ENCODE measurements at places on chromosomes 16 and 17.

GRCh38 chr16:19853742-19854542, 30.7 kb downstream of the GPRC5B start:
- no peak for DNase-seq

DNA sequence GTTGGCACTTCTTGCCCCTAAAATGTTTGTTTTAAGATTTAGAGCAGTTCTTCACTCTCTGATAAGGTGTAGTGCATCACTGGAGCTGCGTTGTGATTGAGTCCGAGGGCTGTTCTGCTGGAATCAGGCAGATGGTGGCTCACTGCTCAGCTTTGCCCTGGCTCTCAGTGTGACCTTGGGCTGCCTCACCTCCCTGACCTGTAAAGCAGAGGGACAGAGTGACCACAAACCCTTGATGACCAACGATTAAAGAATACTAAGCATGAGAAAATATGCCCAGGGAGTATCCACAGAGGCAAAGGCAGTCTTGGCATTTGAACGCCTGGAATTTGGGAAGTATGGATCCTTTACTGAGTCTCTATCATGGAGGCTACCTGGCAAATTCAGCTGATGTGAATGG, 18.1 kb downstream of the CMIP start:
- DNase-seq, result no peak

DNA sequence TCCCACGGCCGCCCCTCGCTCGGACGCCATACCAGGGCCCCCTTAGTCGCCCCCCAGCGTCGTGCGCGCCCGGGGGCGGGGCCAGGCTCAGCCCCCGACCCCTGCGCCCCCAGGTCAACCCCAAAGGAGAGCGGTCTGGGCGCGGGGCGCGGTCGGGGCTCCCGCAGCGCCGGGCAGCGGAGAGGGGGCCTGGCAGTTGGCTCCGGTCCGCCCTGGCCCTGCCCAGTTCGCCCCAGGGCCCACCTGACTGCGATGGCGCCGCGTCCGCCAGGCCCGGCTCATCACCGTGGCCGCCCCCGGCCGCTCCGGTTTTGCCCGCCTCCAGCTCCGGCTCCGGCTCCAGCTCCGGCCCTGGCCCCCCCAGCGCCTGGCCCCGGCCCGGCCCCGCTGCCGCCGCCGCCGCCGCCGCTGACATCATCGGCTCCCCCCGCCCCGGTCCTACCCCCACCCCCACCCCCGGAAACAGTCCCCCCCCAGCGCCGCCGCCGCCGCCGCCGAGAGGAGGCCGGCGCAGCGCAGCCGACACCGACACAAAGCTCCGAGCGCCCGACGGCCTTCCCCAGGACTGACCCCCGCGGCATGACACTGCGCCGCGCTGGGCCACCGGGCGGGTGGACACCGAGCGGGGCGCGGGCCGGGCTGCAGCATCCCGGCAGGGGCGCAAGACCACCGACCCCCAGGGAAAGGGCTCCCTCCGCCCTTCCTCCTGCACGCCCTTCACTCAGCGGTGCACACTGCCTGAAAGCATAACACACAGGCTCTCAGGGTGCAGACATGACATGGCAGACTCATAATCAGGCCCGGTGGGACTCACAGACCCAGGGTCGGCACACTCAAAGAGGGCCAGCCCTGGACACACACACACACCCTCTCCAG, at the start of gene ZBTB4:
TSS of gene ZBTB4 (minus strand) at position 419 of the 876 bp plus-strand sequence. CDS start 12,830 bp downstream, outside the sequence.
- peak; percentile 61 for DNase-seq

GRCh38 chr16:10676284-10676683, 18.4 kb downstream of the TEKT5 start:
- no peak for DNase-seq

DNA sequence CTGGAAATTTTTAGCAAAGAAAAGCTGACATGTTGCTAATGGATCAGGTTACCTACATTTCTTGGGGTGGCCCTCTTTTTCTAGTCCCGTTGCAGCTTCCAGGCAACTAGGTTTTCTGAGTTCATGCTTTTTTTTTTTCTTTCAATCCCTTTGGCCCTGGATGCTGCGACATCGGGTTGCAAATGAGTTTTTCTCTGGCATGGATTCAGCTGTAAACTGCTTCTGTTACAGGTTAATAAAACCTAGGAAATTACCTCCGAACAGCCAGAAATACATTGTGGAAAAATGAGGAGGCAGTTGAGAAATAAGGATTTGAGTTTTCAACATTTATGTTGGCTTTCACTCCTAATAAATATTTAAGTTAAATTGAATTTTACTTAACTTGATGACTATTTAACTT, 149.8 kb upstream of the MAF start:
- no peak for DNase-seq

DNA sequence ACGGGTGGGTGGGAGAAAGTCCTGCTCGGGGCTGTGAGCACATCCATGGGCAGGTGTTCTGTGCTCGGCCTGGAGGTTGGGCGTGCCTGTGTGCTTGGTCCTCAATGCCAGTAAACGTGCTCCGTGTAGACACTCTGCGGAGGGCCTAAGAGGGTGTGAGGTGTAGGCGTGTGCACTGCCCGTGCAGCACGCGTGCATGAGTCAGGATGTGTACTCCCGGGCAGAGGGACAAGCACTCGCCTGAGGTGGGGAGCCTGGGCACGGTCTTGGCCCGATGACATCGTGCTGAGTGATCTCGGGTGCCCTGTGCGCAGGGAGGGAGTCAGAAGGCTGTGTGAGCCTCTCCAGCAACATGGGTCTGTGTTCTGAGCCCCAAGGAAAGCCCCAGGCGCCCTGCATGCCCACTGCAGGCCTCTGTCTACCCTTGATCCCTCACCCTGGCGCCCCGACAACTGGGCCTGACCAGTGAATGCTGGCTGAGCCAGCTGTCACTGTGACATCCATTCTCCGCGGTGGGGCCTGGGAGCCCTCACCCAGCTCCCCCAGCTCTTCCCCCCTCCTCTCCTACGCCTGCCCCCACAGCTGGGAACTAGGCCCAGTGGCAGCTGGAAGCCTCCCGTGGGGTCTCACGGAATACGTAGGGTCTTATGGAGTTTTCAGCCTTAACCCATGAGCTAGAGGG, 23.5 kb upstream of the NXPH3 start:
- DNase-seq, result no peak

GRCh38 chr16:58409316-58409973, 17.2 kb downstream of the GINS3 start:
- DNase-seq, result no peak

GRCh38 chr16:28503470-28504259, 3.0 kb downstream of the IL27 start:
- DNase-seq, result no peak

DNA sequence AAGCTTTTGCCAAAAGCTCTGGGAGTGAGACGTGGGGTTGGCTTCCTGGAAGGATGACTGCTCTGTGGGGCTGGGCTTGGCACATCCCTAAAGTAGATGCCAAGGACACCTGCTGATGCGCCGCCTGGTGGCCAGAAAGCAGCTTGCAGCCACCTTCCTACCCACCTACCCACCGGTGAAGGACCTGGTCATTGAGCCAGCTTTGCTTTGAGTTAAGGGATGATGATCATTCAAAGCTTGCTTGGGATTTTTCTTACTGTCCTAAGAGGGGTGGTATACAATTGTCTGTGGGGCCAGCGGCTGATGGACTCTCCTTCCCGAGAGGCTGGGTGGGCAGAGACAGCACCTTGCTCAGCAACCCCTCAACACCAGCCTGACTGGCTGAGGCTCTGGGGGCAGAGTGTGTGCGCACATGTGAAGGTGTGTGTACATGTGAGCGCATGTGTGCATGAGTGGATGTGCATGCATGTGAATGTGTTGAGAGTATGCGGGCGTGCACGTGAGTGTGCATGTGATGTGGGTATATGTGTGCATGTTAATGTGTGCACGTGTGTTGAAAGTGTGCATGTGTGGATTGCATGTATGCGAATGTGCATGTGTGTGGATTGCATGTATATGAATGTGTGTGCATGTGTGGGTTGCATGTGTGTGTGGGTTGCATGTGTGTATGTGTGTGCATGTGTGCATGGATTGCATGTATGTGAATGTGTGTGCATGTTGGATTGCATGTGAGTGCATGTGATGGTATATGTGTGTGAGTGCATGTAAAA, 18.6 kb downstream of the C1QTNF1 start:
- peak; percentile 70 for DNase-seq

DNA sequence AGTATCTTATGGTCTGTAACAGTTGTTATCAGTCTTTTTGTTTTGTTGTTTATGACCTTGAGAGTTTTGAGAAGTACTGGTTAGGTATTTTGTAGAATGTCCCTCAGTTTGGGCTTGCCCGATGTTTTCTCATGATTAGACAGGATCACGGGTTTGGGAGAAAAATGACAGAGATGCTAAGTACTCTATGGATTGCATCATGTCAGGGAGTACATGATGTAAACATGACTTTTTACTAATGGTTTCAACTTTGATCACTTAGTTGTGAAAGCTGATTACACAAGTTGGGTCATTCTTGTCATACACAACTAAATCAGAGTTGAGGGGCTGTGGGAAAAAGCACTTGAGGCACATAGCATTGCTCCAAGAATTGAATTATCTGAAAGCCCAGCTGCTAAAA, 94.7 kb upstream of the SIAH1 start:
- DNase-seq, result no peak

DNA sequence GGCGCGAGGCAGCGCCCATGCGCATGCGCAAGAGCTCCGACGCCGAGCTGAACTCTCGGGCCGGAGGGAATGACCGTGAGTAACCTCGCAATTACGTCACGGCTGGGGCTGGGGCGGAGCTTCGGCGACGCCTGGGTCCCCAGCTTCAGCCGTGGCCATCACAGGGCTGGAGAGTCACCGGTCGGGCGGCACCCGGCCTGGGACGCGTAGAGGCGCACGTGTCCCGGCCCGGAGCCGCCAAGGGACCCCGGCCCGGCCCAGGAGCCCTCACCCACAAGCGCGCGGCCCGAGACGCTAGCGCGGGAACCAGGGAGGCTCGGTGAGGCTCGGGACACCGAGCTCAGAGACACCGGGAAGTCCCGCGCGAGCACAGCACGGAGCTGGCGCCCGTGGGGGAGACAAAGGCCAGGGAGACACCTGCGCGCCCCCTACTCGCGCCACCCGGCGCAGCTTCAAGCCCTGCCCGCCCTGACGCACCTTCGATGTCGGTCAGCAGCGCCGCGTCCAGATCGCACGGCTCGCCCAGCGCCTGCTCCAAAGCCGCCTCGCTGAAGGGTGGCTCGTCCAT, 452 bp downstream of the SREBF1 start:
- DNase-seq, result peak; percentile 97

- no peak for DNase-seq
These were observed 8.4 kb downstream of the PMP22 start for GRCh38 chr17:15256689-15257088.

DNA sequence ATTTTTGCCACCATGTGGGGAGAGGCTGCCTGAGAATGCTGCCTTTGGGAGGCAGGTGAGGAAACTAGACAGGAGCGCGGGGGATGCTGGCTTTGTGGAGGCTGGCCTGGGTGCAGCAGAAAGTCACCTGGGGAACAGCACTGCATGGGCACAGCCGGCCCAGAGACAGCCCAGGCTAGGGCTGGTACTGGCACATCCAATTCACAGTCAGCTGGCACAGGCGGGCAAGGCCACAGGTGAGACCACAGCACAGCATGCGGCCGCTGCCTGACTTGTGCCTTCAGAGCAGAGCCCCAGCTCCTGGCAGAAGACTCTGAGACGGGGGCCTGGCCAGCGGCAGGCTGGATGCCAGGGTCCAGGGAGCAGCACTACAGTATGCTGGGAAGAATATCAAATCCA, 16.6 kb upstream of the PITPNM3 start:
- DNase-seq, result no peak

DNA sequence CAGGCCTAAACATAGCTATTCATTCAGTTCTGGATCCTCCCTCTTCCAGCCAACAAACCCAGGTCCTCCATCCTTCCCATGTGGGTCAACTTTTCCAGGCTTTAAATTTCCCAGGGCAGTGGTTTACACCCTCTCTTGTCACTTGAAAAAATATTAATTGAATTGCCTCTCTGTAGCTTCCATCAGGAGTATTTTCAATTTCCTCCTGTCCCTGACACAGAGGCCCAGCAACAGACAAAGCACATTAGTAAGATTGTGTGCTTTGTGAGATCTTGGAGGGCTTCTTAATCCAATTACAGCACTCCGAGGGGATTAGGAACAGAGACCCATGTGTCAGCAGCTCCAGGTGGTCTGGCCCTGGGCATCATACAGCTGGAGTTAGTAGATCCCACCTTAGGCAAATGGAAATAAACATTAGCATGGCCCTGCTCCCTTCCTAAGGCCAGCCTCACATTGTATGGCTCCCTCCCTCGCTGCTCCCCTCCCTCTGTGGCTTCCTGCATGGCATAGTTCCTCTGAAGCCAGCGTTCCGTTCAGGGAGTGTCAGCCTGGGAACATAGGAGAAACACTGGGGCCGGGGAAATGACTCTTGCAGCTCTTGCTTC, 132.7 kb upstream of the HSBP1 start:
- DNase-seq, result no peak

- no peak for DNase-seq
These were observed 7.6 kb downstream of the TMEM92 start for GRCh38 chr17:50281739-50282401.

DNA sequence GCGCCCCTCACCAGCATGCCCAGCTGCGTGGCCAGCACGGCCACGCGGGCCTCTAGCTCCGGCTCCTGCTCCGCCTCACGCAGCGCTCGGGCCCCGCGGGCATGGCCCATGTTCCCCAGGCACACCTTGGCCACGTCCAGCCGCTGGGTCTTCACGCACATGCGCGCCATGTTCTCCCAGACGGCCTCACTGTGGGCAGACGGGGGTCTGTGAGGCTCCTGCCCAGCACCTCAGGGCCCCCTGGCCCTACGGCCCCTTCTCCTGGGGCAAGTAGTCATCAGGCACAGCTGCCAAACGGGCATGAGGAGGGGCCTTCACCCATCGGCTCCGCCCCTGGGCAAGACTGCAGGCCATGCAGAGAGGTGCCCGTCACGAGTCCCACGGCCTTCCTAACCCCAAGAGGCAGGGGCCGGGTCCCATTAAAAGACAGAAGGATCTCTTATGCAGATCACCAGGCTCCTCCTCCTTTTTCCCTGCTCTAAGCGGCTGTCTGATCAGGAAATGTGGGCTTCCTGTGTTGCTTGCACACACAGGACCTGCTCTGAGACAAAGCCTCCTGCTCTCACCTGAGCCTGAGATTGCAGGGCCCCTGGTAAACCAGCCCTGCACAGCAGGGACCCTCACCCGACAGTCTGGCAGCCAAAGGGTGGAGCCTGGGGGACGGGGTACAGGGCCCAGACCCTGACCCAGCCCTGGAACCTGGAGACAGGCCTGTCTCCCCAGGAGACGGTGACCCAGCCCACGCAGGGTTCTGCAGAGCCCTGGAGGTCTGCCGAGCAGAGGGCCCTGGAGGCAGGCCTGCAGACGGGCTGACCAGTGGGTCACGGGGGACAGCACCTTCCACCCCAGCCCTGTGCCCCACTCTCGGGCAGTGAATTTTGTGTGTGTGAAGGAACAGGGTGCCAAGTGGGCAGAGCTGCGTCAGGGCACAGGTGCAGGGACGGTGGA, 6.6 kb upstream of the TMEM204 start:
- DNase-seq, result no peak

DNA sequence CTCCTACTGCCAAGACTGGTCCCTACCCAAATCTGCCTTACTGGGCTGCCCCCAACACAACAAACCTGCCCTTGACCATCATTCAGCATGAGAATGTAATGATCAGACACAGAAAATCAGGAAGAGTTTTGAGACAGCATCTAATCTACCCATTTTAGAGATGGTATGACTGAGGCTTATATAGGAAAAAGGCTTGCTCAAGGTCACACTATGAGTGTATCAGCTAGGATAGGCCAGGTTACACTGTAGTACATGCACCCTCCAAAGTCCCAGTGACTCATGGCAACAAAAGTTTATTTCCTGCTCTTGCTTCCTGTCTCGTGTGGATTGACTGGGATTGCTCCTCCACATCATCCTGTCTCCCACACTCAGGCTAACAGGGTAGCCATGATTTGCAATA, 27.9 kb downstream of the NLRC5 start:
- DNase-seq, result no peak

GRCh38 chr16:116015-116414, 22.5 kb downstream of the NPRL3 start:
- no peak for DNase-seq

- no peak for DNase-seq
These were observed 41.1 kb downstream of the NDEL1 start for GRCh38 chr17:8476741-8477140.

Measured in stimulated activated CD4-positive, alpha-beta T cell treated with anti-CD3 and anti-CD28 coated beads, Interleukin-12 subunit alpha, Interleukin-12 subunit beta, amount 100 ng/mL, for 4 hours (primary cell).